ENCODE measurements at places on chromosomes 4 and X. TPM values are rescaled to one million over a fixed set of nuclear protein-coding genes. Genes with fewer than 3 reads are reported as not detected.

The HOPX gene
- total RNA-seq = 0.42 TPM

The SLC9B1 gene
- 0.74 TPM for total RNA-seq

The ADAM29 gene
- not detected for total RNA-seq

The RHOH gene
- total RNA-seq = 0.74 TPM

The FDCSP gene
- not detected for total RNA-seq

The XAGE1B gene
- total RNA-seq = not detected

The GC gene
- total RNA-seq = 1.8 TPM

The TCEAL8 gene
- total RNA-seq = 37.3 TPM

The RHOXF2B gene
- total RNA-seq = not detected

The ABLIM2 gene
- 6.1 TPM for total RNA-seq
